NCI-H1092 (cell line): ENCODE measurements at places on chromosomes 3 and 15.

DNA sequence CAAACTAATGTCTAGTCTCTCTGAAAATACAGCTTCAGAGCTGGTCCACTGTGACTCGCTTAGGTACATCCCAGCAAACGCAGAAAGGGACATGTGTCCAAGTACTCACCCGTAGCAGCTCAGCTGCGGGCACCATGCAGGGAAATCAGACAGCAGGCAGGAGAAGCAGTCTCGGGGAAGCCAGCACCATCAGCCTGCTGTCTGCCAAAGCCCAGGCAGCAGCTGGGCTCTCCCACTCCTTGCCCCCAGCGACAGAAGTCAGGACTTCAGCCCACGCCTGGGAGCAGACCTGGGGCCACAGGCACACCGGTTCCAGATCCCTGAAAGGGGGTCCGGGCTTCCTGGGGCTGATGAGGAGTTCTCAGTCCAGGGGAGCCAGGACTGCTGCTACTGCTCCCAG, 34.9 kb downstream of the SEMA5B start:
- DNase-seq = no peak

GRCh38 chr3:71521940-71522876, 61.3 kb downstream of the FOXP1 start:
- DNase-seq = no peak

DNA sequence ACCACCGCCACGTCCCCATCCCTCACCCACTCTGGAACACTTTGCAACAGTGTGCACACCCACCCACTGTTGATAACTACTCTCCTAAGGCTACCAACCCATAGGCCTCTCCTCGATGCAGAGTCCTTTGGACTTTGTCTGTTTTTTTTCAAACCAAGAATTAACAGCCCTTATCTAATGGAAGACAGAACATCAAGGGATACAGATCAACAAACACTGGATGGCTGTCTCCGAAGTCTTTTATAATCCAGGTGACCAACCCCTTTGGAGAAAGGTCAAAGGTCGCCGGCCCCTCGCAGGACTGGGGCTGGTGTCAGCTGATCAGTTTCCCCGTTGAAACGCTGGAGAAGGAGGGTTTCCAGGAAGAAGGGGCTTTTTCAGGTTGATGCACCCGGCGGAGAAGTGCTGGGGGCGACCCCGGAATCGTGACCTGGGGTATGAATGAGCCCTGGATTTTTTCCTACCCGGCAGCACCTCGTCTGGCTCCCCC, 532 bp downstream of the B4GALT4 start:
- no peak for DNase-seq

DNA sequence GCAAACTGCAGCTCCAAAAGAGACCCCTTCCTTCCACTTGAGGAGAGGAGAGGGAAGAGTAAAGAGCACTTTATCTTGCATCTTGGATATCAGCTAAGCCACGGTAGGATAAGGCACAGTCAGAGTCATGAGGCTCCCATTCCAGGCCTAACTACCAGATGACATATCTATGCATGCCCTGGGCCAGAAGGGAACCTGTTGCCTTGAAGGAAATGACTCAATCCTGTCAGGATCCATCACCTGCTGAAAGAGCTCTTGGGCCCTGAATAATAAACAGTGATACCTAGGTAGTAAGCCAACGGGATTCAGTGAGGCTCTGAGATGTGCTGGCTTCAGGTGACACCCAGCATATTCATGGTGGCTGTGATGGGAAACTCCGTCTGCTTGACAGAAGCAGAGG, 118.5 kb upstream of the EPHA3 start:
- no peak for DNase-seq

- DNase-seq = no peak
Observed at GRCh38 chr3:171373711-171374110, 86.5 kb downstream of the TNIK start.

DNA sequence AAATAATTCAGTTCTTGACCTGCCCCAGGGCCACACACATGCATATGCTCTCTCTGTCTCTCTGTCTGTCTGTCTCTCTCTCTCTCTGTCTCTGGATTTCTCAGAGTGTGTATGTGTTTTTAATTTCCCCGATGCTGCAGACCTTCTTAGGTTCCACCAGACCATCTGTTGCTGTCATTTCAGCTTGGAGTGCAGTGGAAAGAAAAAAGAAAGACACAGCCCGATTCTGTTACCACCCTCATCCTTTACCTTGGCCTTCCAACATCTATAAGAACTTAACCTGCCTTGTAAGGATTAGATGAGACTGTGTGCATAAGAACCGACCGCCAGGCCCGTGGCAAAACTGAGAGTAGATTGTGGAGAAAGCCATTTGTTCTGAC, 9.7 kb upstream of the PGPEP1L start:
- DNase-seq = no peak

GRCh38 chr3:112908252-112908651, 61.6 kb upstream of the CD200R1L start:
- DNase-seq = no peak

GRCh38 chr15:41530363-41530956, 13.6 kb downstream of the RPAP1 start:
- DNase-seq = no peak

DNA sequence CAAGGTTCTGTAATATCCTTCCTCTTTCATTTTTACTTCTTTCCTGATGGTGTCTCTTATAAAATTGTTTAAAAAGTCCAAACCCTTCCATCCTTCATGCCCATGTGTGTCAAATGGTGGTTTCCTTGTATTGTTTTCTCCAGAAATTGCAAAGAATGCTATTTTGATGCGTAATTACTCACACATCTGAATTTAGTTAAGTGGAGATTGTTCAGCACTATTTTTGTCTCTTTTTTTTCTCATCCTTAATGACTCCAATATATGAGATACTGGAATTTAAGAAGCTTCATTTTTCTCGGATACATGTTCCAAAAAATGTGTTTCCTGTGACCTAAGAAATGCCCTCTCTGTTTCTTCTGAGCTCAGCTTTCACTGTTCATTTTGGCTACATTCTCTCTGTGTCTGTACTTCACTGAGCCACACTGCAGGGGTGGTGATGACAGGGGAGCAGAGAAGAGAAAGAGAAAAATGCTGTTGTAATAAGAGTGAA, 799.8 kb downstream of the DIPK2A start:
- no peak for DNase-seq

GRCh38 chr3:194125442-194125841, 10.5 kb upstream of the HES1 start:
- no peak for DNase-seq

DNA sequence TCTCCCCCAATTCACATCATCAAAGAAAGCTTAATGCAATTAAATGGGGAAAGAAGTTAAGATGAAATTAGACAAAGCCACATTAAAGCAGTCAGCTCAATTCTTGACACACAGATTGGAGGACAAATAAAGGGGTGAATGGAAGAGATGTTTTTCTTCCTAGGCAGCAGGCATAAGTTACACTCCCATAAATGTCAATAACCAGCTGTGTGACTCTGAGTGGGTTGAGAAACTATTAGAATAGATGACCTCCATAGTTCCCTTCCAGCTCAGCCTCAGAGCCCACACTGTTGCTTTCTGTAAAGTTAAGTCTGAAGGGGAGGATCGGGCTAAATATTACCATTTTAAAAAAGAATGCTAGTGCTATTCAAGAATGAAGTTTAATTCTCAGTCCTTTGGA, 71.0 kb downstream of the THBS1 start:
- DNase-seq = no peak

GRCh38 chr3:134242649-134243617, 7.7 kb downstream of the RYK start:
- DNase-seq = no peak
